Activated CD4-positive, CD25-positive, alpha-beta regulatory T cell (primary cell): ENCODE measurements at places on chromosomes 1 and 21.

- no peak for DNase-seq
Observed at GRCh38 chr1:61337037-61337436, 254.7 kb downstream of the NFIA start.

DNA sequence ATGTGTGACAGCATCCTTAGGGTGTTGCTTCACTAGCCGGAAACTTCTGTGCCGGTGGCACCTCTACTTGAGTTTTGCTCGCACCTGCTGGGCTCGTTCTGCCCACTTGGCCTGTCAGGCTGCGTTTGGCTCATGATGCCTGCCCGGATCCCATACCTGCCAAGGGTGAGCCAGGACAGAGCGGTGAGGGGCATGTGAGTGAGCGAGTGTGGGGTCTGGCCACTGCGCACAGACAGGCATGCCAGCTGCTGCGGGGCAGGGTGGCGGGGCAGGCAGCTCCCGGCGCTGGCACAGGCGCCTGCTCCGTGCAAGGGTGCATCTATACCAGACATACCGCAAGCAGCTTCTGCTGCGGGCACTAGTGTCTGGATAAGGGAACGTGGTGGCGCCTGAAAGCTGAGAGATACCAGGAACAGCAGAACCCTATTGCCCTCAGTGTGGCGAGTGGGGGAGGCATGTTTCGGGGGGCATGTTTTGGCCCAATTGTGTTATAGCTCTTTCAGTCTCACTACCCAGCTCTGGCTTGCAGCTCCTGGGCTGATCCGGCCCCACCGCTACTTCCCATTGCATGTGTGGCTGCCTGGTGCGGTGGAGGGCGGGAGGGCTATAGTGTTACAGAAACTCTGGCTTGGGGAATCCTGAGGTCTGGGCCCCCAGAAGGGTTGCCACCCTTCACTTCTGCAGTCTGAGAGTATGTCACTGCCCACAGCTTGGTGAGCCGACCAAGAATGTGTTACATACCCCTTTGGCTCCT lies 32.2 kb downstream of the MAGI3 start:
- no peak for DNase-seq

DNA sequence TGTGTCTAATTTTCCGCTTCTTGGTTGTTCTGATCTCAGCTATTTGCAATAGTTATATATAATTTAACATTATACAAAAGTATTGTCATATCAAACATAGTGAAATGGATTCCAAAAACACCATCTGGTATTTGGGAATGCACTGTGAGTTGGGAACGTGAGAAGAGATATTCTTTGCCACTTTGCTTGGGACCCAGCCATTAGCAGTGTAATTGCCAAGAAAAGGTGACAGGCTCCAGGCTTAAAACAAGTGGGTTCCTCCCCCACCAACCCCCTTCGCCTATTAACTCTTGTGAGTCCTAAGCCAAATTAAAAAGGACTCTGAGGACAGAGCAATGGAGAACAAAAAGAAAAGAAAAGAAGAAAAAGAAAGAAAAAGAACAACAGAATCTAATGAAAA lies 186.7 kb upstream of the NFIA start:
- DNase-seq, result no peak

- no peak for DNase-seq
Observed at GRCh38 chr21:35428937-35429336, 379.8 kb upstream of the RUNX1 start.

- DNase-seq, result no peak
Observed at GRCh38 chr1:205942631-205943159, 561 bp downstream of the SLC26A9 start.

DNA sequence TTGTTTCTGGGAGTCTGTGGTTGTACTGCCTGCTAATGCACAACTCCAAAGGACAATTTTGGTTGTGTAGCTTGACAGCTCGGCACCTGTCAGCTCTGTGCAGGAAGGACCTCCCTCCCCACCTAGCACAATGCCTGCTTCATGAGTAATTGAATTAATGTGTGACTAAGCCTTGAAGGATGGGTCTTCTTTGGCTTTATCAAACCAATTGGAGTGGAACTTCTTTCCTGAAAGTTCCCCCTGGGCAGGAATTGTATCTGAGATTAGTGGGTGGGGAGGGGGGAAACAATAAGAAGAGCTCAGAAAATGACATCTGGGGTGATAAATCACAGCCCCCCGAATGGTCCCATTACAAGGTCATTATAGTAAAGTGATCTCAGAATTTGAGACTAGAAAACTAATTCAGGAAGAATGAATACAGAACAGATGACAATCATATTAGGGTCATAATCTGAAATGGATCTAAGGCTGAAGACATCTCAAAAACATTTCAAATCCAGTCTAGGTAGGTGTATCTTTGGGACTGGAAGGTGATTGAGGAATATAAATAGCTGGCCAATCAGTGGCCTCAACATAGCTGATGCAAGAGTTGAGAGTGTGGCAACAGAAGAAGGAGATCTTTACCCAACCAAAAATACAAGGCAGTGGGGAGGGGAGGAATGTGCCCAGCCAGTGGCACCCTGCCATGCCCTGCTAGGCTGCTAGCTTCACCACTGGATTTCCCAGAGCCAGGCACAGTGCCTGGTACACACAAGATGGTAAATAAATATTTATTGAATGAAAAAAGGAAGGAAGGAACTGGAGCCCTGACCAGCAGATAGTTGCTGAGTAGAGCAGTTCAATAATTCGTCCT lies 10.1 kb upstream of the SESN2 start:
- DNase-seq, result no peak

- DNase-seq, result no peak
Observed at GRCh38 chr1:188778578-188778977, 1699.1 kb downstream of the BRINP3 start.

DNA sequence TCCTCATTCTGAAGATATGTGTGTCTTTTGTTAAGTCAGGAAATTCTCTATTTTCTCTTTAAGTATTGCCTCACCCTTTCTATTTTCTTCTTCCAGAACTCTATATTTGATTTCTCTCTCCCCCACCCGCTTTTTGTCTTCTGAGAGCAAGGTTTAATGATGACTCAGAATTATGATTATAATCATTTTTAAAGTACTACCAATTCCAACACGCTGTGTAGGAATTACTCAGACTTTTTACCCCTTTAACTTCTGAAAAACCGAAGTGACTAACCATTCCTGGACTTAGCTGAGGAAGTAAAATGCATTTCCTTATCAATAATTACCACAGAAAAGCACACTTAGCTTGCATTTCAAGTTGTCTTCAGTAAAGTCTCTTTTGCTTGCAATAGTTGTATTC lies 20.8 kb upstream of the SCYL3 start:
- DNase-seq, result no peak

DNA sequence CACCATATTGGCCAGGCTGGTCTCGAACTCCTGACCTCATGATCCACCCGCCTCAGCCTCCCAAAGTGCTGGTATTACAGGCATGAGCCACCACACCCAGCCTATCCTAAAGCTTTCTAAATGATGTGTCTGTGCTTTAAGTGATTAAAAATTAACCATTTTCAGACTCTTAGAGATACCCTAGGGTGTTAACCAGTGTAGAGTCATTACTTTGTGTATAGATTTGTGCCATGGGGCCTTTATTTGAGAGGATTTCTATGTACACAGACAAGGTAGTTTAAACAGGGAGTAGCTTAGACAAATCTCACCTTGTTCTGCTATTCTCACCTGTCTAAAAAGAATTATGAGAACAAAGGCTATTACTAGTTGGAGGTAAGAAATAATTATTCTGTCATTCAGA lies 12.7 kb upstream of the PLEKHM2 start:
- no peak for DNase-seq

DNA sequence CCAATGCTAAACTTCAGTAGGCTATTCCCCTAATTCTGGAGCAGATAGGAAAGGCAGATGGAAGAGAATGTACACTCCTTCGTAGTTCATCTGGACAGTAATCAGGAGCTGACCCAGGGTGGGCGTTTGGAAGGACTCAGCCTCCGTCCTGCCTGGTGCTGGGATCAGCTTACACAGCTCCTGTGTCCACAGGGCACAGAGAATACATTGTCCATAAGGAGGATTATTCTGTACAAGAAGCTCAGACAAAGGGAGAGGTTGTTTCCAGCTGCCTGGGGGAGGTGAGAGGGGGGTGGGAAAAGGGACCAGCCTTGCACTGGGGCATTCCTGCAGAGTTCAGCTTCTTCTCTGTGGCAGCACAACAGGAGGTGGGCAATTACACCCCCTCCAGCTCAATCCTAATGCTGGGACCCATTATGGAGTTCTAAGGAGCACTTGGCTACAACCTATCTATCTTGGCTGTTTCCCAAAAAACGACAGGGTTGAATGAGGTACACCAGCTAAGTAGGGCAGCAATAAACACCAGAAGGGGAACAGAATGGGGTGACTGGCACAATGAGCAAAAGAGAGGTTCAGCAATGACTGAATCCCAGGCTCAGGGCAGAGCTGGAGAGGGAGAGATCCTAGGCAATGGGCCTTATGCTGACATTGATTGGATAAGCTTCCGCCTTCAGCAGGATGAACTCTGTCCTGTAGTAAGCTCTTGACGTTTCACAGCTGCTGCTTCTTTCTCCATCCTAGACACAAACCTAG lies 7.4 kb downstream of the MED8 start:
- no peak for DNase-seq

DNA sequence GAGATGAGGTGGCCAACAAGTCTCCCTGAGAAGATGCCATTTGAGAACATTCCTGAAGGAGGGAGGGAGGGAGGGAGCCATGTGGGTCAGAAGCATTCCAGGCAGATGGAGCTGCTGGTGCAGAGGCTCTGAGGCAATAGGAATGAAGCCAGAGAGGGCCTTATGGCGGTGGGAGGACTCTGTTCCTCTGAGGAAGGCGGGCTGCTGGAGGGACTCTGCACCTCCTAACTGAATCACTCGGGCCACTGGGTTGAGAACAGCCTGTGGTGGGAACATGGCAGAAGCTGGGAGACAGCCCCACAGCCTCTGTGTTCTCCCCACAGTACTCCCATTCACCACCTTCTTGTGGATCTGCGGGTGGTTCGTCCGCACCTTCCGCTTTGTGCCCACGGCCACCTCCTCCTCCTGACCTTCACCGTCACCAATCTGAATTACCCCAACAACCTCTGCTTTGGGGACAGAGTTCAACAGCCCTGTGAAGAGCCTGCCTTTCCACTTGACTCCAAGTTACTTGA lies 2.4 kb upstream of the TMEM125 start:
- DNase-seq, result no peak

- DNase-seq, result no peak
Observed at GRCh38 chr21:29230551-29231261, 68.0 kb upstream of the BACH1 start.

DNA sequence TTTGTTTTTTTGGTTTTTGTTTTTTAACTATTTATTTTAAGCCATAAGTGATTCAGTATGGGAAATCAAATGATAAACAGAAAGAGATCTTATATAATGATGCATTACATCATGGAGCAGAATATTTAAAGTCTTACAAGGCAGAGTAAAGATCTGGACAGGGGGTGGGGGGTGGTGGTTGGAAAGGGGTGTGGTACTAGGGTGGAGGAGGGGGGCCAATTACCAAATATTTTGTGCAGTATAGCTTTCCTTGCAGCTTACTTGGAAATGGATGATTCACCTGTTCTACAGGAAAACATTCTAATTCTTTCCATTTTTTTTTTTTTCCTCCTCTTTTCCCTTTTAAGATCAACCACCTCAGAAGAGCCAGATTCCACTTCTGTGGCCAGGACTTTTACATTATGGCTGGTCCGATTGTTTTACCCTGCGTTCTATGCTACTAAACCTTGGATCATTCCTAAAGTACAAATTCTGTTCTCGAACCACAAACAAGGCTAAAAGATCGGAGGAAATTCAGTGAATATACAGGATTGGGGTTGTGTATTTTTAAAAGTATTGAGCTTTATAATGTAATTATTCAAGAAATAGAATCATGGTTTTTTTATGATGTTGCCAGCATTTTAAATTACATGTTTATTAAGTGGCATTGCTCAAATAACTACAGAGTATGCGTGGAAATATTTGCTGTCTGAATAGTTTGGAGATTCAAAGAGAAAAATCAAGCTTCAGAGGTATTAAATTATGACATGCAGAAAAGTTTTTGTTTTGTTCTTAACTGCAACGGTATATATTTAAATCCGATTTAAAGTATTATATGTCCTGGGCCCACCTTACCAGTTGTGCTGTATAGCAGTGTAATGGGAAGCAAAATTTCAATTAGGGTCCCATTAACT lies 859.5 kb downstream of the USP25 start:
- no peak for DNase-seq

DNA sequence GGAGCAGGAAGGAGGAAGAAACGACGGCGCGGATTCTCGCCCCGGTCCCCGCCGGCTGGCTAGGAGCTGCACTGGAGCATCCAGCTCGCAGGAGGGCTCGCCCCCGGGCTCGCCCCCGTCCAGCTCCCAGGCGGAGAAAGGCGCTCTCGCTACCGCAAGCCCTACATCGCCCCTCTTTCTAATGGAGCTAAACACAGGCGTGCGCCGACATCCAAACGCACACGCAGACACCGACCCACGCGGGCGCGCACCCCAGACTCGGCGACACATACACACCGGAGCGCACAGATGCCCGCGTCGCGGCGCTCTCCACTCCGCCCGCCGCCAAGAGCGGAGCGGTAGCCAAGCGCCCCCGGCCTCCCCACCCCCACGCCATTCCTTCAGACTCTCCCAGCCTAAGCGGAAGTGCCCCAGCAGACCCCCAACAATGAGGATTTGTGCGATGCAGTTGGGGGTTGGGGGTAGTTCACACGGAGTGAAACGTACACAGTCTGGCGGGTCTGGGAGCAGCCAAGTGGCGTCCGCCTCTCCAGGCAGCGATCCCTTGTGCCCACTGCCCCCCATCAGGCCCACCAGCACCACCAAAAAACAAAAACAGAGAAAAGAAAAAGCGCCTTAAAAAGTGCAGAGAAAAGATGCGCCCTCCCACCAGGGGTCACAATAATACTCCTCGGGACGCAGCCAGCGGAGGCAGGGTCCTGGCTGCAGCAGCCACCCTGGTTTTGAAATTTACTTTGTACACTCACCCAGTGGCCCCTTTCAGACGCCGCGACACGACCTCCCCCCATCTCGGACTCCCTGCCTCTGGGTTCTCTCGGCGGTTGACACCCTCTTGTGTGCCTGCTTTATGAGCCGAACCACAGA lies 1.4 kb downstream of the DAB1 start:
- DNase-seq, result no peak

- DNase-seq, result no peak
Observed at GRCh38 chr1:18111605-18112297, 4.2 kb downstream of the IGSF21 start.

GRCh38 chr1:153553096-153553495 lies 4.0 kb upstream of the S100A3 start:
- DNase-seq, result no peak

DNA sequence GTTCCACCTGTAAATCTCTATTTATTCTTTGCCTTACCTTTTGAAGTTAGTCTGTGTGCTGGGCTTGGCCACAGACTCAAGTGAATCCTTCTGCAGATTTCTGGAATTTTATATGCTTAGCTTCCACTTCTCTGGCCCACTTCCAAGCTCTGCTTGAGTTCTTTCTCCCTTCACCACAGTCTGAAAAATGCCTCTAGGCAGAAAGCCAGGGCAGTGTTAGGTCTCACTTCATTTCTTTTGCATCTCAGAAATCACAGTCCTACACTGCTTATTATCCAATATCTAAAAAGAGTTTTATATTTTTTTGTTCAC lies 48.9 kb downstream of the INKA2 start:
- DNase-seq, result no peak

GRCh38 chr1:7298749-7299151 lies 472.3 kb upstream of the VAMP3 start:
- no peak for DNase-seq
